ENCODE measurements at places on chromosomes 7 and 10. TPM values are rescaled to one million over a fixed set of nuclear protein-coding genes. Genes with fewer than 3 reads are reported as not detected.

- DNase-seq = peak; percentile 71
- no peaks in the 10 kb centered on the region for H3K36me3 ChIP-seq
- H3K27ac ChIP-seq = no peak overlapping the region
- no peak overlapping the region for H3K4me3 ChIP-seq
- no peaks in the 10 kb centered on the region for H3K27me3 ChIP-seq
- H3K4me1 ChIP-seq = peaks cover 8% of the 10 kb centered on the region
These were observed 274.3 kb downstream of the CCDC3 start for GRCh38 chr10:12726971-12727831.

STRA8 gene
- not detected for total RNA-seq

DNA sequence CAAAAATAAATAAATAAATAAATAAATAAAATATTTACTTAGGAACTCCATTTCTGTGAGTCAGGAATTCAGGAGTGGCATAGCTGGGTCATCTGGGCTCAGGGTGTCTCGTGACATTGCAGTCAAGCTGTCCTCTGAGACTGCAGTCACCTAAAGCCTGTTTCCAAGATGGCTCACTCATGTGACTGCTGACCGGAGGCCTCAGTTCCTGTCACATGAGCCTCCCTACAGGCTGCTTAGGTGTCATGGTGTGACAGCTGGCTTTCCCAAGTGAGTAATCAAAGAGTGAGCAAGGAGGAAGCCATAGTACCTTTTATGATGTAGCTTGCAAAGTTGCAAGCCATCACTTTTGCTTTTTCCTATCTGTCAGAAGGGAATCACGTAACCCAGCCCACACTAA, 128.6 kb upstream of the KCTD7 start:
- no peaks in the 10 kb centered on the region for H3K27me3 ChIP-seq
- H3K27ac ChIP-seq = no peak overlapping the region
- no peaks in the 10 kb centered on the region for H3K36me3 ChIP-seq

DNA sequence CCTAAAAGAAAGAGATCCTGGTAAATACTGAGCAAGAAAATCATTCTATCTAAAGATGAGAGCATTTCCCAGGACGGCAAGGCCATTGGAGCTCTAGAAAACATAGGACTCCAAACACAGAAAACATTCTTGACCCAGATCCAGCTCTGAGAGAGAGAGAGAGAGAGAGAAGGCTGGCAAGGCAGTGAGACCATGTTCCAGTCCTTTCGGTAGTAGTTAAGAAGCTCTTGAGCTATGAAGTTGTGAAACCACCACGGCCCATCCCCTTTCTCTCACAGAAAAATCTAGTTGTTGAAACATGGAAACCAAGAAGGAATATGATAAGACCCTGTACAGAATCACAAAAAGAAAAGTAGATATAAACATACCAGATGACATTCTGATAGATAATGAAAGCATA, 212.4 kb upstream of the NPSR1 start:
- H3K4me3 ChIP-seq = no peak overlapping the region
- no peaks in the 10 kb centered on the region for H3K36me3 ChIP-seq
- no peaks in the 10 kb centered on the region for H3K4me1 ChIP-seq
- no peaks in the 10 kb centered on the region for H3K27me3 ChIP-seq
- no peak overlapping the region for H3K27ac ChIP-seq

HOXA10 gene
- total RNA-seq = not detected

GRCh38 chr7:133330085-133330484, 77.2 kb downstream of the EXOC4 start:
- no peaks in the 10 kb centered on the region for H3K27me3 ChIP-seq
- H3K36me3 ChIP-seq = peaks cover 29% of the 10 kb centered on the region
- H3K4me1 ChIP-seq = no peaks in the 10 kb centered on the region
- DNase-seq = no peak

All from activated CD4-positive, alpha-beta T cell treated with anti-CD3 and anti-CD28 coated beads, Interleukin-2, amount 10 ng/mL, durations not matched to agents 24 days and 14 days (primary cell).